Effector CD4-positive, alpha-beta T cell (primary cell): ENCODE measurements at places on chromosomes 1 and 21.

GRCh38 chr1:110234691-110235090, 24.6 kb downstream of the KCNC4 start:
- DNase-seq, result no peak

DNA sequence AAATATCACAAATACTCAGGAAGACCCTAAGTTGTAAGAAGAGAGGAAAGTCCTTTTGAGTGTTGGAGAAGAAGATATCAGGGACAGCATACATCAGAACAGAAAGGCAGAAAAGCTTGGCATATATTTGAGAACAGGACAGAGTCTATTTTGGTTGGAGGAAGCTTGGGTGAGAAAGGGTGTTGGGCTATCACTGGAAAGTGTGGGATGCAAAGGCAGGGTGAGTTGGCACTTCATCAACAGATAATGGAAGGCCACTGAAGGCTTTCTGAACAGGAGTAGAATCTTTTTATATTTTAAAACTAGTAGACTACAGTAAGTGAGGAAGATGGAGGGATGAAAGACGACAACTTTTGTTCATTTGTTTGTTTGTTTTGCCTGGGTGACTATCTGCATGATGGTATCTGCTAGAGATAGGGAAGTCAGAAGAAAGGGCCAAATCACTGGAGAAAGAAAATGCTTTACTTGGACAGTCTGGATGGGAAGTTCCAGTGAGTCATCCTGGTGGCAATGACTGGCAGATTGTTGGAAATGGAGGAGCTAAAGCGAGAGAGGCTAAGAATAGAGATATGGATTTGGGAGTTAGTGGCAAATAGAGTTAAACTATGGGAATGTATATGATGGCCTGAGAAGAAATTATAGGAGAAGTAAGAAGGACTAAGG, 33.7 kb upstream of the KCNA2 start:
- DNase-seq, result no peak

GRCh38 chr1:57222307-57222706, 201.6 kb downstream of the DAB1 start:
- no peak for DNase-seq

DNA sequence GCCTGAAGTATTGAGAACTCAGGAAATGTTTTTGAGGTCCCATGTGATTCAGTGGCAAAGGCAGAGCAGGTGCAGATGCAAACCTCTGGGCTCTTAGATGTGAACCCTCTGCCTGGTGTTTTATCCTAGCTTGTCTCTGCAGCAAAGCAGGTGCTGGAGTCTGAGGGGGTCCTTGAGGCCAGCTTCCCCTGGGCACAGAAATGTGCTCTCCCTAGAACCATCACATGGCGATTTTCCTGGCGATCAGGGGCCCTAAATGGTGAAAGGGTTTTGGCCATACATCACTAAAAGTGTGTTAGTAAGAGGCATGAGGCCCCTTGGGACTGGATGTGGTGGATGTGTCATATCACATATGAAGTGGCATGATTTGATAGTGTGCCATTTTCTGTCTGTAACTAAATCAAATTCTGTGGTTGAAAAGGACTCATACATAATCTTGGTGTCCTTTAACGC, 144.8 kb downstream of the ST6GALNAC3 start:
- DNase-seq, result no peak

DNA sequence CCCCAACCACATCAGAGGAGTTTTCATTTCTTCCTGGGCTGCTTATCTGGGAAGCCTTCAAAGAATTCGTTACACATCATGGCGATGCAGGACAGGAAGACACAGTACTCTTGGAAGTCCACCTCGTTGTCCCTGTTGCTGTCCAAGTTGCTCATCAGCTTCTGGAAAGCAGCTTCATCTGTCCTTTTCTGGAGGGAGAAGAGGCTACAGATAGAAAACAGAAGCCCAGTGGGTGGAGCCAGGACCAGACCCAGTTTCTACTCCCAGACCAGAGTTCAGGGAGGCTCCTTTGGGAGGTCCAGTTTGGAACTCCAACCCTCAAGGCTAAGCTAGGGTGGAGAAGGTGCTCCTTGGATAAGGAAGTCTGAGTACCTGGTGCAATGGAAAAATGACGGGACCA, 1.9 kb downstream of the S100A4 start:
- DNase-seq, result no peak

- no peak for DNase-seq
These were observed 19.1 kb downstream of the CDC42BPA start for GRCh38 chr1:227299241-227299627.

GRCh38 chr1:145979746-145980456, 15.4 kb downstream of the POLR3GL start:
- no peak for DNase-seq

DNA sequence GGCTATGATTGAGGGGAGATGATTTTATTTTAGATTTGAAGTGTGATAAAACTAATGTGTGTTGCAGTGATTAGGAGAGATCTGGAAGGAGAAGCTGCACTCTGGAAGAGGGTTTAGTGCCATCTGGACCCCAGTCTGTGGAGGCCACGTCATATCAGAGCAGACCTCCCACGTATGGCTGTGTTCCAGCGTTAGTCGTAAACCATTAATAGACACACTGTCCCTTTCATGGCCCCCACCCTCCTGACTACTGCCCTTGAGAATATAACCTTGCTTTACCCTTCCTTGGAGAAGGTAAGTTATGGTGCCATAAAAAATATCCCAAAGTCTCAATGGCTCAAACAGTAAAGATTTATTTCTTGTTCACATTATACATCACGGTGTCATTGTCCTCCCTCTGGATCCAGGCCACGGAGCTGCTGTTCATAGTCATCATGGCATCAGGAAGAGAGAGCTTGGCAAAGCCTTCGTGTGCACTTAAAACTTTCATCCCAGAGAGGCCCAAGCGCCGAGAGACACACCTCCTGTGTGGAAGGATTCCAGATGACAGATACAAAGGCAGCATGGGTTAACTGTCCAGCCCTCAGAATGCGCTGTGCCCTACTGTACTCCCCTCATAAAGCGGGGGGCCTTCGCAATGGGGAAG, 33.2 kb downstream of the RHOU start:
- DNase-seq, result no peak

GRCh38 chr1:77037038-77037437, 169.8 kb downstream of the ST6GALNAC5 start:
- DNase-seq, result no peak
